ENCODE measurements at places on chromosomes 2 and 18.

DNA sequence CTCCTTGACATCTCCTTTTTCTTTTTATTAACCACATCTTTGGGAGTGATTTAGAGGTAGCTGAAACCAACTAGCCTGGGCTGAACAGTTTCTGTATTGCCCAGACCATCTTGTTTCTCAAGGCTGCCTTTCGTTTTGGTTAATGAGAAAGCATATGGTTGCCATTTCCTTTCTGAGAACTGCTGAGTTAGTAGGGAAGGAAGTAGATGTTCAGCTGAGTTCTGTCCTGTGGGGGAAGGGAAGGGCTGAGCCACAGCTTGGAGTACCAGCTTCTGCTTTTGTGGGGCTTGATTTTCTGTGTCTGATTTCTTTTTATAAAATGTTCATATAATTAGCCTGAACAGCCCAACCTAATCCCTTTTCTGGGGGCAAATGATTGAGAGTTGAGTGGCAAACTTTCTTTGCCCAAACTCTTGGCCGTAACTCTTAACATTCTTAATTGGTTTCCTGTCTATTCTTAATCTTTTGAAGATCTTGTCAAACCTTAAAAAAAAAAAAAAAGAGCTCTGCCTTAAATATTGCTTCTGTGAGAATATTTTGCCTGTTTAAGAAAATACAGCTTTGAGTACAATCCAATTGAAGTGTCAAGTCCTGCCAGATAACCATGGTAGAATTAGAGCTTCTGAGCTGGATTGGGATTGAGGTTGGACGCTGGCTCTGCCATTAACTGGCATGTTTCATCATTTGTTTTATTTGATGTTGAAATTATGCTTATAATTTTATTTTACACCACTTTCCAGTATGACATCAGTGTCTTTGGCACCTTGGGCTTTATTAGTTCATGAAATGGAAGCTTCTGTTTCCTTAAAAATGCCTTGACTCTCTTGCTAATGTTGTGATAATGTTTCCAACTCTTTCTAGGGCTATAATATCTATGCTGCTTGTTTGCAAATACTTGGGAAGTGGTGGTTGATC, 1.9 kb upstream of the NABP1 start:
- DNase-seq = no peak

DNA sequence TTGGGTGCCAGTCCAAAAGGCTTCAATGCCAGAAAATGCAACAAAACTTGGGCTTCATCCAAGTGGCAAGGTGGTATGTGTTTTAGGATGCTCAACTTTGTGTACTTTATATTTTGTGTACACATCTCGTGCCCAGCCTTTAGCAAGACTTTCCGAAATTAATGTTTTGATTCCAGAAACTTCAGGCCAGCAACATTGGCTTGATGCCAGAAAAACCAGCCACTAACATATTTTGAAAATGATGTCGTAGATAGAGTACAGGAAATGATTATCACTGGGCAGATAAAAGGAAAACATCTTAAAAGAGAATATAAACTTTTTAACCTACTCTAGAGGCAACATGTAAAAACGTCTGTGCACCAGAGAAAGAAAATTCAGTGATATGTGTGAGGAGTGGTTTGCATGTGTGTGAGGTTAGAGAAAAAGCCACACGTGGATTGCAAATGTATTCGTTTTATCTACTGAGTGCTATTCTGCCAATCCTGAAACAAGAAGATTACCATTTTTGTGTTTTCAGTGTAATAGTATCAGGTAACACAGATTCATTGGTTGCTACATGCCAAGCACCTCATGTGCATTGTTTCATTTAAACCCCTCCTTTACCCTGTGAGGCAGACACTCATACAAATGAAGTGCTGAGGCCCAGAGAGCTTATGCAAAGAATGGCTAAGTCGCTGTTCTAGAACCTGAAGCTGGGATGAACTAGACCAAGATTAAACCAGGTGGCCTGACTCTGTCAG, 264.8 kb downstream of the C1D start:
- peak; percentile 12 for DNase-seq

- no peak for DNase-seq
Measured at GRCh38 chr2:242040681-242041080, 171.2 kb downstream of the RTP5 start.

- no peak for DNase-seq
Measured at GRCh38 chr2:19987936-19988335, 2.0 kb downstream of the WDR35 start.

- DNase-seq = no peak
Measured at GRCh38 chr2:45886171-45886663, 234.7 kb downstream of the PRKCE start.

GRCh38 chr2:128754246-128754724, 435.6 kb upstream of the HS6ST1 start:
- peak; percentile 58 for DNase-seq

GRCh38 chr18:46072959-46073358, 899 bp upstream of the PSTPIP2 start:
- no peak for DNase-seq

- DNase-seq = no peak
Measured at GRCh38 chr2:16266571-16266970, 326.2 kb downstream of the MYCN start.

DNA sequence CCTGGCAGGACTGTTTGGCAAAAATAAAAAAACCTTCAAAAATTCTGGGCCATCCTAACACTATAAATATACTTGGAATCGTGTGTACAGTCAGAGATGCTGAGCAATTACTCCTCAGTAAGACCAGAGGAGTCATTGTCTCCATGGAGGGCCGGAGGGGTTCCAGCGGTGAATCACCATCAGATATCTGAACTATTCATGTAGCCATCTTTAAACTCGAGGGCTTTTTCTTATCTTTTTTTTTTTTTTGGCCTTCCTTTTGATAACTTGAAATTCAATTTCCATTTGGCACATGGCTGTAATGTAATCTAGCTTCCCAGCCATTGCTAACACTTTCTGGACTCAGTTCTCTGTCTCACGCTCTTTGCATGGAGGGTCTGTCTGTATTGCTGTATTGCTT, 7.4 kb upstream of the FHL2 start:
- no peak for DNase-seq

GRCh38 chr2:172484706-172485105, 57.3 kb downstream of the ITGA6 start:
- no peak for DNase-seq

GRCh38 chr2:143805666-143806065, 676.4 kb downstream of the ARHGAP15 start:
- DNase-seq = no peak

DNA sequence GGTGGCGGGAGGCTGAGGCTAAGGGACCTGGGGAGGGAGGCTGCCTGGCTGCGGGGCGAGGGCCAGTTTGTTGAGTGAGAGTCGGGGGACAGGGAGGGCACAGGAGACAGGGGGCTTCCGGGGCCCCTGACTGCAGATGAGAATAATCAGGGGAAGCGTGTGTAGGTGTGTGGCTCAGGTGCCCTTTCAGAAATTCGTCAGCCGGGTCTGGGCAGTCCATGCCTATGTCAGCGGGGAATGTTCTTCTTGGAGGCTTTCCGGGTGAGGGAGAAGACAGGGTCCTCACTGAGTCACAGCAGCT, 52.3 kb upstream of the OTOF start:
- DNase-seq = no peak

DNA sequence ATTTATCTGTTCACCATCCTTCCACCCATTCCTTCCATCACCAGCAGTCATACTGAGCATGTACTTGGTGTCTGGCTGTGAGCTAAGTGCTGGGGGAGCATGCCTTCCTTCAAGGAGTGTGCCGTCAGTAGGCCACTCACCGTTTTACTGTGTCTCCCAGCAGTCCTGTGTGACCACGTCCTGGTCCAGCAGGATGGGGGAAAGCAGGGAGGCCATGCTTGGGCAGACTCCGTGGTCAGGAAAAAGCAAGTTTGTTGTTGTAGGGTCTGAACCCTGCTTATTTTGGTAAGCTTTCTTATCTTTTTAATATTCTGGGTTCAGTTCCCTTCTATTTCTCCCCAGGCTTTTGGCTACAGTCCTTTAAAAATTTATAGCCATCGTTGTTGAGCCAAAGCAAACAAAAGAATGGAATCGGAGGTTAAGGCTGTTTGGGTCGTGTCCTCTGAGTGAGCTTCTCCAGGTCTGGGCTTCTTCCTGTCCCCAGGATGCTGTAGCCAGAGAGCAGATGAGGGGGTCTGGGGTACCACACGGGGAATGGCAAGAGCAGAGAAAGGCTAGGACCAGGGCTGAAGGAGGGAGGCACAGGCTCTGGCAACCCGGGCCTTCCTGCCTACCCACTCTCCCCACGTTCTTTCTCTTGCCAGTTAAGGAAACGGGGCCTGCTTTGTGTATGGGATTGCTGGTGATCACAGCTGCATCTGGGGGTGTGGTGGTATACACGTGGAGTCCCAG, 13.5 kb downstream of the SLC30A3 start:
- DNase-seq = no peak

DNA sequence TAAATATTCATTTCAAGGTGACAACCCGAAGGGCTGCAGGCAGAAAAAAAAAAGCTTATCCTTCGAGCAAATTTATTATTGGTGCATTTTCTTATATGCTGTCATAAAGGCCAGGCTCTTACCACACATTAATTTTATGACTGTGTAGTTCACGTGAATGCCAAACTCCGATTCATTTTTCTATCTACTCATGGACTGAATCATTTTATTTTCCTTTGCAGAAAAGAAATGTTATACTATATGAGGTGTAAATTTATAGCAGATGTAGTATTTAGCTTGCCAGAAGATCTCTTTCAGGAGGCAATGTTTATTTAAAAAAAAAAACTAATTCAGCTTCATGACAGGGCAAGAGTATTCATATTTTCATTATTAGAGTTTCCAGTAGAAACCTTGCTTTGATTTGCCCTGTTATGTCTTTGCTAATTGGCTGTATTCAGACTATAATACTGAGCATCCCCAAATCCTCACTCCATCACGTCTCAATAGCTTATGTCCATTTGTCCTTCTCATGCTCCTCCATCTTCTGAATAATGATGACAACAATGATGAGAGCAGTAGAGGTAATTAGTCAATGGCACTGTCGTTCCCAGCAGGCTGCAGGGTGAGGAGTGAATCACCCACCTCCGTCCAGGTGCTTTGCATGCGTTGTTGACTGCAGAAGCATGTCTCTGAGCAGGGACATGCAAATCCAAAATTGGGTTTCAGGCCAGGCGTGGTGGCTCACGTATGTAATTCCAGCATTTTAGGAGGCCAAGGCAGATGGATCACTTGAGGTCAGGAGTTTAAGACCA, 101.1 kb upstream of the RAB12 start:
- DNase-seq = no peak

- no peak for DNase-seq
Measured at GRCh38 chr2:174903264-174903556, 102.0 kb downstream of the CHN1 start.

- DNase-seq = no peak
Measured at GRCh38 chr18:35029770-35030169, 11.4 kb upstream of the MAPRE2 start.

- DNase-seq = peak; percentile 41
Measured at GRCh38 chr18:24530630-24531111, 70.2 kb downstream of the HRH4 start.

DNA sequence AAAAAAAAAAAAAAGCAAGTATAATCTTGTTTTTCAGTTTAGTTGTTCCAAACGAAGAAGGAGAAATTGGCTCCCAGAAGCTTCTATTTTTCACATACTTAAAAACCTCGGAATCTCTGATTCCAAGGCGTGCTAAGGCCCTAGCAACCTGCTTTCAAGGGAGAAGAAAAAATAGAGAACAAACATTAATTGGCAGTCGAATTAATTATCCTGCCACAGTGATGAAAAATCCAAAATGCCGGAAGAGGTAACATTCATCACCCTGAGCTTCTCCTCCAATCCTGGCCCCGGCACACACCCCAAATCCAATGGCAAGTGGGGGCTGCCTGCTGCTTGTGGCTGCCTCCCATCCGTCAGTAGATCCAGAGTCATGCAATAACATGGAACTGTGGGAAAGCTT, 250.2 kb upstream of the CHAC2 start:
- no peak for DNase-seq

DNA sequence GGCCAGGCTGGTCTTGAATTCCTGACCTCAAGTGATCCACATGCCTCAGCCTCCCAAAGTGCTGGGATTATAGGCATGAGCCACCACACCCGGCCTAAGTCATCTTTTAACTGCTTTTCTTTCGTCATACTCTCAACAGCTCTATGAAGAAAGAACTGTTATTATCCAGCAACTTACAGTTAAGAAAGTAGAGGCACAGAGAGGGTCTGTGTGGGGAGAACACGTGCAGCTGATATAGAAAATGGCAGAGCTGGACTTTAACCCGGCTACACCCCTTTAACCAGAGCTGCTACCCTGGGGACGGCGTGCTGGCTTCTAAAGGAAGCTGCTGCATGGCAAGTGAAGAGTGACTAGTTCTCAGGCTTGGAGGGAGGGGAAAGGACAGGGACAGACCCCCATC, 25.5 kb downstream of the IGFBP2 start:
- no peak for DNase-seq

- no peak for DNase-seq
Measured at GRCh38 chr2:72367530-72368225, 220.0 kb upstream of the CYP26B1 start.

GRCh38 chr2:224492531-224492930, 90.6 kb upstream of the FAM124B start:
- DNase-seq = no peak

All from SHP77 (cell line).